GM18507 (cell line): ENCODE measurements at places on chromosomes 3 and 15.

- DNase-seq: no peak
Observed at GRCh38 chr3:196555295-196555694, 13.1 kb downstream of the WDR53 start.

DNA sequence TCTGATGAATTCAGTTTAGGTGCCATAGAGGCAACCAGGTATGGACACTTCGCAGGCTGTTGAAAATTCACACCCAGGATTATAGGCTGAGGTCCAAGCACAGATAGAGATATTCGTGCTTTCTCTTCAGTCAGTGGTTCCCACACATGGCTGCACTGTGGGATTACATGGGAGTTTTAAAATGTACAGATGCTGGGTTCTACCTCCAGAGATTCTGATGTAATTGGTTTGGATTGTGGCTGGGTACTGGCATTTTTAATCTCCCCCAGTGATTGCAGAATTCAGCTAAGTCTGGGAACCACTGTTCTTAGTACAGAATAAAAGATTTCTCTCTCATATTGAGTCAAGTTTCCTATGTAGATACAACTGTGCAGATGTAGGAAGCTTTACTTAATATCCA lies 91.6 kb downstream of the FOXB1 start:
- no peak for DNase-seq

DNA sequence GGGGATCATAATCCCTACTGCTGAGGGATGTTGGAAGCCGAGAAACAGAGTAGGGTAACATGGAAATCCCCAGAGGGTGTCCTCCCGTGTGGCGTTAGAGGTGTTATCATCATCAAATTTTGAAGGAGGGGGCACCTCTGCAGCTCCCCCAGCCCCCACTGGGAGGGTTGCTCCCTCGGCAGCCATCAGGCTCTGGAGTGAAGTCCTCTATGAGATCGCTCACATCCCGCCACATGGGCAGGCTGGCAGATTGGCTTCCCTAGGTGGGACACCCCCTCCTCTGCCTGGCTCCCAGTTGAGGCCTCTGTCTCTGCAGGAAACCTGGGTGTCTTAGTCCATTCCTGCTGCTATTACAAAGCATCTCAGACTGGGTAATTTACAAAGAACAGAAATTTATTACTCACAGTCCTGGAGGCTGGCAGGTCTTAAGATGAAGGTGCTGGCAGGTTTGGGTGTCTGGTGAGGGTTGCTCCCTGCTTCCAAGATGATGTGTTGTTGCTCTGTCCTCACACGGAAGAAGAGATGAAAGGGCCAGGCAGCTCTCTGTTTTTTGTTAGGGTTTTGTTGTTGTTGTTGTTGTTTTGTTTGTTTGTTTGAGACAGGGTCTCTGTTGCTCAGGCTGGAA lies 120.5 kb downstream of the NUP210 start:
- no peak for DNase-seq

DNA sequence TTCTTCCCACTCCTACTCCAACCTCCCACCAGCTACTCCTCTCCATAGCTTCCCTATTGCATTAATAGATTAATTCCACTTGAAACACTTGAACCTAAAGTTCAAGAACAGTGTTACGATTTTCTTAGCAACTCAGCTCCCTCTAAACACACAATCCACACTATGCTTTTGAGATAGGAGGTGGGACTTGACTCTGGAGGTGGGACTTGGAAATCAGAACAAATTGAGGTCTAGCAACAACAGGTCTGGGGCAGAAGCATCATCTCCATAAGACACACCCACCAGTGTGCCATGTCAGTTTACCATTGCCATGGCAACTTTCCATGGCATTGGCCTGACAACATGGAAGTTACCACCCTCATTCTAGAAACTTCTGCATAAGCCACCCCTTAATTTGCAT lies 336.5 kb upstream of the ALCAM start:
- DNase-seq: no peak

GRCh38 chr3:184760337-184761074 lies 48.6 kb upstream of the MAGEF1 start:
- no peak for DNase-seq

DNA sequence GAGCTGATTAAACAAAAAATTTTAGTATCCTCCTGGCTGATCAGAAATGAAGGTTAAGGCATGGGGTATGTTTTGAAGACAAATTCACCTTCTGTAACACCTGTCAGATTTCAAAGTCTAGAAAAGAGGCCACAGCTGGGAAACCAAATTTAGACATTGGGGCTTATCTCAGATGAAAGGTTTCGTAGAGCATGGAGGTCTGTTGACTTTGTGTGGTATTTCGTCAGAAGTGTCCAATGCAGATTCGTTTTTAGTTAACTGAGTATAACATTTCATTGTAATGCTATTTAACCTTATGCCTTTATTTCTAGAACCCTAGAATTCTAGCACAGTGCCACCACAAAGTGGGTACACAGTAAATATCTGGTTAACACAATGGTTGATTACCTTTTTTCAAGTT lies 61.7 kb downstream of the FNDC3B start:
- no peak for DNase-seq

DNA sequence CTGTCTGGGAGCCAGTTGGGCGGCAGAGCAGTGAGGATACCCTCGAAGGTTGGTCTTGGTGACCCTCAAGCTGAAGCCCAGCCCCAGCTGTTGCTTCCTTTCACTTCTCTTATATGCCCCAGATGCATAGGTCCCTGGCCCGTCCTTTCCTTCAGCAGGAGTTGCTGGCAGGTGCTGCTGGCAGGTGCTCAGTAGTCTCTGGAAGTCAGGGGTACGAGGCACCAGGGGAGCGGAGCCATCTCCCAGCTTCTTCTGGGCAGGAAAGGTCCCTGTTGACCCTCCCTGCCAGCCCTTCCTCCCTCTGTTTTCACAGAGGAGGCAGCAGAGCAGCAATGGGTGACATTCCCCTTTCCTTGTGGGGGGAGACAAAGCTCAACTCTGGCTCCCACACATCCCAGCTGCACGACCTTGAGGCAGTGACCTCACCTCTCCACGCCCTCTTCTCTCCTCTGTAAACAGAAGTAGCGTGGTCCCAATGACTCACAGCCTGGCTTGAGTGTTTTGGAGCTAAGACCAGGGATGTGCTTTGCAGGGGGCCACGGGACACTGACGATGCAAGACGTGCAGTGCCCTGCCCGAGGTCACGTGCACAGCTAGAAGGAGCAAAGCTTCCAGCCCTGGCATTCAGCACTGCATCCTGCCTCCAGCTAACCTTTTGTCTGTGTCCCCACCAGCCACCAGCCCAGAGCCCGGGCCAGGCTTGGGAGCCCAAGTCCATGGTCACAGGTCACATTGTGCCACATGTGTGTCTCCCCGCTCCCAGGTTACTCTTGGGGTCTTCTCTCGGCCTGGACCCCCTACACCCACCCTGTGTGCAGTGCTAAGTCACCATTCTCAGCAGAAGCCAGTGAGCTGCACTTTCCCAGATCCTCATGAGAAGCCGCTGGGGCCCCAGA lies 49.7 kb downstream of the SLC6A6 start:
- DNase-seq: no peak

- no peak for DNase-seq
Observed at GRCh38 chr3:100389025-100389424, 11.9 kb downstream of the TOMM70 start.

DNA sequence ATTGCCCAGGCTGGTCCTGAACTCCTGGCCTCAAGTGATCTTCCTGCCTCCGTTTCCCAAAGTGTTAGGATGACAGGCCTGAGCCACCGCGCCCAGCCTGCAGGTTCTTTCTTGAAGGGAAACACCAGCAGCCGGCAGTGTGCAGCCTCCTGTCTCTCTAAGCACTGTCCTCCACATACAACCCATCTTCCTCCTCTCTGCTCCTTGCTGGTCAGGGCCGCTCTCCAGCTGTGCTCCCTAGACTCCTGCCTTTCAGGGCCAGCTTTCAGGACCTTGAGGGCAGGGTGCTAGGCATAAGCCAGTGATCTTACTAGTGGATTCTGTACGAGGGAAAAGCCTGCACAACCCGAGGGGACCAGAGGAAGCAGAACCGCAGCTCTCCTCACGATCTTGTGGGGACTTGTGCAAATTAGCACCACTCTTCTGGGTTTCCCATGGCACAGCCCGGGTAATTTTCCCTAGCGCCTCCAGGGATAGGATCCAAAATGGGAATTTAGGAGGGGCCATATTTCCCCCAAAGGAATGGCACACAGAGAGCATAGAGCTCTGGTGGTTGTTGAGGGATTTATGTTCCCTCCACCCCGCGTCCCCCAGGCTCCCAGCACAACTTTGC lies 18.2 kb upstream of the CORO2B start:
- DNase-seq: no peak

DNA sequence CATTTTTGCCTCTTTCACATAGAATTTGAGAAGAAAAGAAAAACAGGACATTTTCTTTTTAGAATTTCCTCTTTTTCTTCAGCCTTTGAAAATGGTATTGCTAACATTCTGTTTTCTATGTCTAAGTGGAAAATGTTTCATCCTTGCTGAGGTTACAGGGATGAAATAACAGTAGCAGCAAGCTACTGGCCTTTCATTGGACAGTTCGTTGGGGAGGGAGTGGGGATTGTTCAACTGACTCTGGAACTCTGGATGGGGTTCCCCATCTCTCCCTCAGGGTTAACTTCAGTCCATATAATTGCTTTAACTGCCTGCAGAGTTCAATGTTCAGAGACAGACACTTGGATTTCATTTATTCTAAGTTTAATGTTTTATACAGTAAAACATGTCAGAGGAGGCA lies 346.0 kb downstream of the NLGN1 start:
- no peak for DNase-seq

GRCh38 chr3:134824791-134825190 lies 29.7 kb downstream of the EPHB1 start:
- DNase-seq: no peak

GRCh38 chr3:156455839-156456238 lies 99.1 kb downstream of the SSR3 start:
- DNase-seq: no peak

GRCh38 chr3:161070980-161071663 lies 34.0 kb downstream of the B3GALNT1 start:
- DNase-seq: no peak

DNA sequence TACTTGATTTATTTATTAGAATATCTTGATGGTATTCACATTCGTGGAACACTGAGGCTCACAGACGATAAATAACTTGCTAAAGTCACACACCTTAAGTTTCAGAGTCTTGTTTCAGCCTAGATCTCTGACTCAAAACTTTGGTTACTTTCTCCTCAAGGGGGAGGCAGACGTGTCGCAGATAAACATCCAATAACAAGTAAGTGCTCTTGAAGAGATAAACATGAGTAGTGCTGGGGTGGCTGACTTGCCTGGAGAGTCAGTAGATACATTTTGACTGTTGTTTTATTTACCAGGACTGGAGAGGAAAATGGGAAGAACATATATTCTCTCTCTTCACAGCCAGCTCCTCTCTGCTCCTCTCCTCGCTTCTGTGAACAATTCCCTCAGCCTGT lies 31.3 kb downstream of the FBXO45 start:
- no peak for DNase-seq

DNA sequence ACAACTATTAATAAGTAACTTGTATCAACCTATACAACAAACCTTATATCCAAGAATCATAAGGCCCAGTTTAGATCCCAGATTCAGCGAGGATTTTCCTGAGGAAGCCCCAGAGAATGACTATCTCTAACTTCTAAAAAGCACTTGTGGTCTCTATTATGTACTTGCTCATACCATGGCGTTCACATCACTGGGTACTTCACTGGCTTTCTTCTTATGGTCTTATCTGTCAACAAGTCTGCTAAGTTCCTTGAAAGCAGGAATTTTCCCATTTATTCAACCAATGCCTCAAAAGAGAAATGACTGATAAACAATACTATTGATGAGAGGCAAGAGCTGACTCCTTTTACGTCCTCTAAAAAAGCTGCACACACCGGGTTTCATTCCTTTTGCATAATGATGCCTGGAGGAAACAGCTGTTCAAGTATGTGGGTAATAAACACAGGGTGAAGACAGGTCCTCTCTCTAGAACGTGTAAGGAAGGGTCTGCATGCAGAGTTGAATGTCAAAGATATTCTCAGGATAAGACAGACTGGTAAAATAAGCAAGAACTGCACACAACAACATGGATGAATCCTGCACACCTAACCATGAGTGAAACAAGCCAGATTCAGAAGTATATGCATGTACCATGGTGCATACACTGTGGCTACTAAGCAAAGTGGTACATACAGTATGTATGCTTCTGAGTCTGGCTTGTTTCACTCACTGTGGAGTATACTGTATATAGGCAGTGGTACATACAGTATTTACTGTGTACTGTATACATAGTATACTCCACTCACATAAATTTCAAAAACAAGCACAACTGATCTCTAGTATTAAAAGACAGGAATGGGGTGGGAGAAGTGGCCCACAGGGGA lies 408.7 kb downstream of the SHQ1 start:
- DNase-seq: no peak

GRCh38 chr3:33746416-33747116 lies 28.5 kb upstream of the CLASP2 start:
- DNase-seq: no peak

- DNase-seq: peak; percentile 54
Observed at GRCh38 chr3:4776980-4777581, 202.2 kb upstream of the BHLHE40 start.

DNA sequence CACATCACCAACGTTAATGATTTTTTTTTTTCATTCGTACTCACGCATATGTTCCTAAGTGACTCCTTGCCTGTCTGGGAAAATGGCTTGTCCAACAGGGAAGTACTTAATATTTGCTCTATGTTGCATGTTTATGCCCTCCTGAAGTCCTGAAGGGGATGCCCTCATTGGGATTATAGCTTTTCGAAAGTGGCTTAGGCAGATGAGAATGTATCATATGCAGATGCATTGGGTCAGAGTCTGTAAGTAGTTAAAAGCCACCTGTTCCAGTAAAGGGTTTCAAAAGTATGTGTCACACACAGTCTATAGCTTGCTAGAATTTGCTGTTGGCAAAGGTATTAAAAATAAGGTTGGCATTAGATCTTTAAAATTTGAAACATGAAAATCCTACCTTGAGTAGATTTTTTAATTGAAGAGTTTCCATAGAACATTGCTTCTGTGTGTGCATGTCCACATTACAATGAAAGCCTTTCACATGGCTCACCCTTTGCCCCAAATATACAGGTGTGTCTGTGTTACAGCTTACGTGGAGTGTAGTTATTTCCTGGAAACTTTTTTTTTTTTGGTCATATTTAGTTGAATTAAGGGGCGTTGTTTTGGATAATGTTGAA lies 2.1 kb downstream of the ABHD17C start:
- no peak for DNase-seq

DNA sequence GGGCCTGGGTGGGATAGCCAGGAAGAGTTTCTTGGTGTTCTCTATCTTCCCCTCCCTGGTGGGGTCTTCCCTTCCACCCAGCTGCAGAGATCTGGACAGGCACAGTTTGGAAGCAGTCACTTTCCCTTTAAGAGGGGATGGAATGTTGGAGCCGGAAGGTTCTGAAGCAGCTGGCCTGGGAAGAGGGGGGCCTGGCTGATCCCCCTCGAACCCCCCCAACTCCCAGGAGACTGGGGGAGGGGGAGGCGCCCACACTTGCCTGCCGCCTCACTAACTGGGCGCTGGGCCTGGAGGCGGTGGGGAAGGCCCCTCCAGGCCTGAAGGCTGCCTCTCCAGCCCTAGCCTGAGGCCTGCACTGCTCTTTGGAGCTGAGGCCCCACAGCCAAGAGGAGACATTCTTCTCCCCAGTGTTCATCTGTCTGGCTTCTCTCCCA lies 1.4 kb downstream of the DVL3 start:
- no peak for DNase-seq
